ENCODE measurements at places on chromosomes 12 and 14. TPM values are rescaled to one million over a fixed set of nuclear protein-coding genes. Genes with fewer than 3 reads are reported as not detected.

GRCh38 chr12:106584104-106585064 is 1.6 kb downstream of the RFX4 start:
- DNase-seq: peak; percentile 90
- H3K36me3 ChIP-seq: no peaks in the 10 kb centered on the region
- peak overlapping the region; percentile 52 for H3K4me3 ChIP-seq
- H3K27ac ChIP-seq: no peak overlapping the region
- peaks cover 71% of the 10 kb centered on the region for H3K4me1 ChIP-seq

DNA sequence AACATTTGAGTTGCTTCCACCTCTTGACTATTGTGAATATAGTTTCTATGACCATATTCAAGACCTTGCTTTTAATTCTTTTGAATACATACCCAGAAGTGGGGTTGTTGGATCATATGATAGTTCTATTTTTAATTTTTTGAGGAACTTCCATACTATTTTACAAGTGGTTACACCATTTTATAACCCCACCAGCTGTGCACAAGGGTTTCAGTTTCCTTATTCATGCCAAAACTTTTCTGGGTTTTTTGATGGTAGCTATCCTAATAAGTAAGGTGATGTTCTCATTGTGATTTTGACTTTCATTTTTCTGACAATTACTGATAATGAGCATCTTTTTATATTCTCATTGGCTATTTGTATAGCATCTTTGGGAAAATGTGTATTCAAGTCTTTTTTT is 109.4 kb upstream of the GARIN2 start:
- no peaks in the 10 kb centered on the region for H3K27me3 ChIP-seq
- no peaks in the 10 kb centered on the region for H3K4me1 ChIP-seq
- no peak for DNase-seq
- no peak overlapping the region for H3K4me3 ChIP-seq

DNA sequence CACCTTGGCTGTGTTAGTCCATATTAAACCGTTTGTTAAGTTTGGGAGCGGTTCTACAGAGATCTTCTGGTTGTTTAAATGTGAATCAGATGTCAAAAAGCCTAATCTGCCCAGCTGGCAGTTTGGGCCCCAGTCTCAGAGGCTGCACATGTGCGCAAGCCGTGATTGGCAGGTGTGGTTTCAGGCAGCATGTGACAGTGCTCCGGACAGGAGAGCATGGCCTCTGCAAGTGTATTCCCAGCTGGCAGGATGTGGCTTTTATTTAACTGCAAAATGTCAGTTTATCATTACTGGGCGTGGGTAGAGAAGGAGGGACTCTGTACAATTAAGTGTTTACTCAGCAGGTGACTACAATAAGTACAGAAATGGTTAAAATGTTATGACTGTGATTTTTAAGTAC is 77.5 kb downstream of the PELI2 start:
- DNase-seq: no peak
- H3K4me3 ChIP-seq: no peak overlapping the region
- no peaks in the 10 kb centered on the region for H3K27me3 ChIP-seq

GRCh38 chr14:69994002-69994401 is 114.8 kb downstream of the SMOC1 start:
- H3K27ac ChIP-seq: no peak overlapping the region
- H3K4me3 ChIP-seq: no peak overlapping the region
- no peak for DNase-seq

DNA sequence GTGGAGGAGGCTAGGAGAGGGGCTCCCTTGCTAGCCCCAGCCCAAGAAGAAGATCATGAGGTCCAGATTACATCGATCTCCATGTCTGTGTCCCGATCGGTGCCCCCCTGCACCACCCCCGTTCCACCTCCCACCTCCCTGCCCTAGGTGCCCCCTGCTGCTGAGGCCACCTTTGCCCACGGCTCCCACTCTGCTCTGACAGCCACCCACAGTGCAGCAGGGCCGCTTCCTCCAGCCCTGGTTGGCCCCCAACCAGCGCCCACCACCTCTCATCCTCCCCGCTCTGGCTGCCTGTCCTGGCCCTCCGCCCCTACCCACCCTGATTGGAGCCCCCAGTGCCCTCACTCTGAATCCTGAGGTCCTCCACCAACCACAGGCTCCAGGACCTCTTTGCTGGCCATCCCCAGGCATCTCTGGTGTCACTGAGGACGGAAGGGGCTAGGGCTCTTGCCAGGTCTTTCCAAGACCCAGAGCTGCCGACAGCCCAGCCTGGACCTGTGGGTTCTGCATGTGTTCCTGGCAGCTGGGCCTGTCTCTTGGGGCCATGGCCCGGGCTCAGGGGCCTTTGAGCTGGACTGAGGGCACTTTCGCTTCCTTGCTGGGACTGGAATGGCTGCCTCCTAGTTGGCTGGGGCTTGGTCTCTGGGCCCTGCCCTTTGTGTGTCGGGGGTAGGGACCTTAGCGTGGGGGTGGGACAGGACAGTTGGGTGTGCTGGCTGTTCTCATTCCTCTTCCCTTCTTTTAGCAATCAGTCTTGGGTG is 7.2 kb upstream of the PLXNC1 start:
- no peaks in the 10 kb centered on the region for H3K4me1 ChIP-seq
- H3K27me3 ChIP-seq: peaks cover 5% of the 10 kb centered on the region
- H3K4me3 ChIP-seq: no peak overlapping the region
- H3K27ac ChIP-seq: no peak overlapping the region

DNA sequence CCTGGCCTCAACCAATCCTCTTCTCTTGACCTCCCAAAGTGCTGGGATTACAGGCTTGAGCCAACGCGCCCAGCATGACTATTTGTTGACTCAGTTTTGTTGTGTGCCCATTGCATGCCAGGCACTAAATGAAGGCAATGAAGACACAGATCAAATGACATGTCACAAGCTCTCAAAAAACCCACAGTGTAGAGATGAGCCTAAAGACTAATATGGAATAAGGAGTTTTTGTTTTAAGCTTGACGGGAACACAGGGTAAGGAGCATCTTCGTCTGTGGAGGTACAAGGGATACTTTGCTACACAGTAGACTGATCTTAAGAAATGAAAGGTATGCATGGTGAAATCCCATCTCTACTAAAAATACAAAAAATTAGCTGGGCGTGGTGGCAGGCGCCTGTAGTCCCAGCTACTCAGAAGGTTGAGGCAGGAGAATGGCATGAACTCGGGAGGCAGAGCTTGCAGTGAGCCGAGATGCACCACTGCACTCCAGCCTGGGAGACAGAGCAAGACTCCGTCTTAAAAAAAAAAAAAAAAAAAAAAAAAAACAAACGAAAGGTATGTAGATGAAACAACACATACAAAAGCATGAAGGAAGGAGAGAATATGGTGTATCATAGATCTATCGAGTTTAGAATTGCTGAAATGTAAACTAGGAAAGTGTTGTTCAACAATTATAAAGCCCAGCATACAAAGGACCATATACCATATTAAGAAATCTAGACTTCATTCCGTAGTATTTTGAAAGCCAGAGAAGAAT is 122.1 kb upstream of the PTPRB start:
- H3K4me1 ChIP-seq: no peaks in the 10 kb centered on the region
- no peak overlapping the region for H3K27ac ChIP-seq
- no peaks in the 10 kb centered on the region for H3K36me3 ChIP-seq
- H3K27me3 ChIP-seq: no peaks in the 10 kb centered on the region
- no peak for DNase-seq
- H3K4me3 ChIP-seq: no peak overlapping the region

DNA sequence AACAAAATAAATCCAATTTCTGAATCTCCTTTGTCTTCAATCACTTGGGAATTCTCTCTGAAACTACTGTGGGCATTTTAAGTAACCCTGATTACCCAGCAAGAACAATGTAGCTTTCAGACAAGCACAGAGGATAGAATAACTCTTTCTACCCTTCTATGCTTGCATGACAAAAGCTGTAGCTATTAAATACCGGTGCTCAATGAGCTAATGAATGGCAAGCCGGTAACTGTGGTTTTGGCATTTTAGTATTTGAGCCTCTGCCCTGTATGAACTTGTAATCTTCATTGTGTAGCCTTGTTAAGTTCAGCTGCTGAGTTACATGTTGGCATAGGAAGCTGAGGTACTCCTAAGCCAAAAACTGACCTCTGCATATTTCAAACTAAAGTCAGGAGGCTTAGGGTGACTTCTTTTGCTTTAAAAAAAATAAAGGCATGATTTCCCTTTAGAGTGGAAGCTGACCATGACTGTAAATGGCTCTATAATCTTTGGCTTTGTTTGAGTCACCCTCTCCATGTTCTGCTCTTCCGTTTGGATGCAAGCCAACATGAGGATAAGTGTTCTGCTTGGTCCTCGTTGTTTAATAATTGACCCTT is 171.0 kb upstream of the HIF1A start:
- H3K4me3 ChIP-seq: no peak overlapping the region
- no peak for DNase-seq
- H3K27me3 ChIP-seq: no peaks in the 10 kb centered on the region
- H3K4me1 ChIP-seq: peaks cover 46% of the 10 kb centered on the region
- no peaks in the 10 kb centered on the region for H3K36me3 ChIP-seq

DNA sequence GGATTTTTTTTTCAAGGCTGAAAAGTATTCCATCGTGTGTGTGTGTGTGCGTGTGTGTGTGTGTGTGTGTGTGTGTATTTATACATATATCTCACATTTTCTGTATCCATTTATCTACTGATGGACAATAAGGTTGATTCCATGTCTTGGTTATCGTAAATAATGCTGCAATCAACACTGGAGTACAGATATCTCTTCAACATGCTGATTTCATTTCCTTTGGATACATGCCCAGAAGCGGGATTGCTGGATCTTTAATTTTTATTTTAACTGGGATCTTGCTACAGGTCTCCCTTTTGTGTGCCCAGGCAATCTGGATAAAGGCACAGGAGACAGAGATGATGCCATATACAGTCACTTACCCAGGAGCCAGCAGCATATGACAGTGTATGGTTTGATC is 338.1 kb downstream of the SOX5 start:
- no peaks in the 10 kb centered on the region for H3K27me3 ChIP-seq
- no peak for DNase-seq
- H3K4me1 ChIP-seq: peaks cover 5% of the 10 kb centered on the region
- H3K4me3 ChIP-seq: no peak overlapping the region

GRCh38 chr12:7001921-7002591 is 16.2 kb downstream of the LPCAT3 start:
- H3K4me3 ChIP-seq: no peak overlapping the region
- H3K27ac ChIP-seq: no peak overlapping the region
- no peaks in the 10 kb centered on the region for H3K4me1 ChIP-seq
- H3K27me3 ChIP-seq: no peaks in the 10 kb centered on the region
- H3K36me3 ChIP-seq: peaks cover 19% of the 10 kb centered on the region

GRCh38 chr12:91380631-91381030 is 198.0 kb upstream of the DCN start:
- H3K36me3 ChIP-seq: no peaks in the 10 kb centered on the region
- H3K27me3 ChIP-seq: no peaks in the 10 kb centered on the region

DNA sequence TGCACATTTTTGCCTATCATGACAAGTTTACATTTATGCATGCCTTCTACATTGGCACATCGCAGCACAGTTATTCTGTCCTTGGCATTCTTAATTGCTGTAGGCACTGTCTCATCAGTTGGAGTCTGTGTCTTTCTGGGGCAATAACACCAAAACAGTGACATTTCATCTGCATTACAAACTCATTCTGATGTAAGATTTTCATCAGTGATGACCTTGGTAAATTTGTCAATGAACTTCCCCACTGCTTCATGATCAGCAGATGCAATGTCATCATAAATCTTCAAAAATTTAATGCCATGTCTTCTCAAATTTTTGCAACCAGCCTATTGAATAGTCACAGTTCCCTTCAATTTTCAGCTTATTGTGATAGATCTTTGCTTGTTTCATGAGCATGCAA is 85.5 kb downstream of the CAPZA3 start:
- DNase-seq: no peak
- no peaks in the 10 kb centered on the region for H3K4me1 ChIP-seq
- H3K27ac ChIP-seq: no peak overlapping the region
- no peaks in the 10 kb centered on the region for H3K36me3 ChIP-seq
- H3K4me3 ChIP-seq: no peak overlapping the region

- H3K36me3 ChIP-seq: no peaks in the 10 kb centered on the region
- no peaks in the 10 kb centered on the region for H3K4me1 ChIP-seq
- no peaks in the 10 kb centered on the region for H3K27me3 ChIP-seq
- H3K4me3 ChIP-seq: no peak overlapping the region
- H3K27ac ChIP-seq: no peak overlapping the region
These were observed 1126.1 kb downstream of the TMEM121 start for GRCh38 chr14:106652494-106652893.

DNA sequence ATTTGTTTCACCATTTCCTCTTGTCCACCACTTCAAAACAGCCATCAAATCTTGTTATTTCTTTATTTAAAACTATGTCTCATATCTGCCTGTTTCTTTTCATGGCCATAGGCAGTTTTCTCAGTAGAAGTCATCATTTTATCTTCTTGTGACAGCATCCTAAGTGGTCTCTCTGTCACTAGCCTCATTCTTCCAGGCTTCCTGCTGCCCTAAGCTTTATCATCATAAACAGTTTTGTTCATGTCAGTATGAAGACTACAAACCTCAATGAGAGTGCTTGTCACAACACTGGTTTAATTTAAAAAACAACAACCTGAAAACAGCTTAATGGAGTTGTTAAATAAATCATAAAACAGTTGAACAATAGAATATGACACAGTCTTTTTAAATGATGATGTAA is 387.8 kb upstream of the RPL10L start:
- DNase-seq: no peak
- no peak overlapping the region for H3K4me3 ChIP-seq
- no peaks in the 10 kb centered on the region for H3K4me1 ChIP-seq
- no peaks in the 10 kb centered on the region for H3K27me3 ChIP-seq
- no peak overlapping the region for H3K27ac ChIP-seq

DNA sequence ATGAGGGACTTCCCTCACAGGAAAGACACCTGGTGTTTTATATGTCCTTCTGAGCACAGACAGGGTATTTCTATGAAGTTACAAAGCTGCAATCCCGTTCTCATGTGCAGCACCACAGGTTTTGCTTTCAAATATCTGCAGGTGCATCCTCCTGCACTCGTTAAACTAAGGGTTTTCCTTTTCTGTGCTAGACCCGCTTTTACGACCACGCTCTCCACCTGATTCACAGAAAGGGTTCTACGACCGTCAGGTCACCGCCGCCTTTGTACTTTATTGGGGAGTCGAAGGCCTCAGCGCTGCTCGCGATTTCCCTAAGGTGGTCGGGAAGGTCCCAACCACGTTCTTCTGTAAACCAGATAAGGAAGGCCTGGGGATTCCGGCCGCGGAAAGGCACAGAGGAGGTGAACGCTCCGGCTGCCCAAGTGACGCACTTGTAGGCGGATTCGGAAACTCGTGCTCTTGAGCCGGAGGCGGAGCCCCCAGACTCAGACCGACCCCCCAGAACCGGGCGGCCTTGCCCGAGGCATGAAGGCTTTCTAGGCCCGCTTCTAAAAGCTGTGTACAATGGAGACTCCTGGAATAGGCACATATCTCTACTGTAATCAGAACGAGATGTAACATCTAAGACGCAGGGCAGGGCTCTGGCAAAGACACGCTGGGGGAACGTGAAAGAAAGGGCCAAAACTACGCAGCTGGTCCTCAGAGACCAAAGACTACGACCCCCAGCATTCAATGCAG is 995 bp upstream of the HSP90B1 start:
- H3K4me3 ChIP-seq: peak overlapping the region; percentile 86
- no peaks in the 10 kb centered on the region for H3K36me3 ChIP-seq
- no peaks in the 10 kb centered on the region for H3K27me3 ChIP-seq
- H3K4me1 ChIP-seq: peaks cover 26% of the 10 kb centered on the region

Gene CYP27B1
- total RNA-seq: not detected

Gene CIDEB
- 6.7 TPM for total RNA-seq

Gene MGP
- 604 TPM for total RNA-seq

Gene TAS2R20
- 0.78 TPM for total RNA-seq

Gene MIP
- total RNA-seq: not detected

Measured in esophagus muscularis mucosa (tissue), 4 donors.